ENCODE measurements at places on chromosomes 3 and 15.

GRCh38 chr15:23424111-23424904 is 22.7 kb downstream of the GOLGA6L2 start:
- DNase-seq: no peak

- no peak for DNase-seq
Observed at GRCh38 chr3:114879059-114880031, 267.7 kb downstream of the ZBTB20 start.

- DNase-seq: no peak
Observed at GRCh38 chr15:99390667-99391066, 139.4 kb downstream of the LRRC28 start.

DNA sequence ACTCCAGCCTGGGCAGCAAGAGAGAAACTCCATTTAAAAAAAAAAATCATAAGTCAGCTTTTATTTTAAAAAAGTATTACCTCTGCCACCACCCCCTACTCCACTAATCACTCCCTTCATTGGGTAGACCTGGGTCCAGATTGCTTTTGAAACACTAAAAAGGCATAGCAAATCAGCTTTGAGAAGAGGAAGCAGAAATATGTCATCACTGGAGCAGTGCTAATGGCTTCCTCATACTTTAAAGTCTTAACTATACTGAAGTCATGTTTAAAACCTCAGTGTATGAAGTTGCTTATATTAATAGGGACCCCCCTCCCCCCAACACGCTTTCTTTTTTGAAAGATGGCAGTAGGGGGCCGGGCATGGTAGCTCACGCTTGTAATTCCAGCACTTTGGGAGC is 1.0 kb upstream of the HTR3D start:
- no peak for DNase-seq

GRCh38 chr3:54067055-54067698 is 55.2 kb upstream of the CACNA2D3 start:
- DNase-seq: no peak

Measured in T-helper 2 cell treated with Interferon-gamma antibody and Interleukin-4, amounts not matched to agents 5 μg/mL and 100 μg/mL, for 36 hours (primary cell).